ENCODE measurements at places on chromosomes 6 and 20.

DNA sequence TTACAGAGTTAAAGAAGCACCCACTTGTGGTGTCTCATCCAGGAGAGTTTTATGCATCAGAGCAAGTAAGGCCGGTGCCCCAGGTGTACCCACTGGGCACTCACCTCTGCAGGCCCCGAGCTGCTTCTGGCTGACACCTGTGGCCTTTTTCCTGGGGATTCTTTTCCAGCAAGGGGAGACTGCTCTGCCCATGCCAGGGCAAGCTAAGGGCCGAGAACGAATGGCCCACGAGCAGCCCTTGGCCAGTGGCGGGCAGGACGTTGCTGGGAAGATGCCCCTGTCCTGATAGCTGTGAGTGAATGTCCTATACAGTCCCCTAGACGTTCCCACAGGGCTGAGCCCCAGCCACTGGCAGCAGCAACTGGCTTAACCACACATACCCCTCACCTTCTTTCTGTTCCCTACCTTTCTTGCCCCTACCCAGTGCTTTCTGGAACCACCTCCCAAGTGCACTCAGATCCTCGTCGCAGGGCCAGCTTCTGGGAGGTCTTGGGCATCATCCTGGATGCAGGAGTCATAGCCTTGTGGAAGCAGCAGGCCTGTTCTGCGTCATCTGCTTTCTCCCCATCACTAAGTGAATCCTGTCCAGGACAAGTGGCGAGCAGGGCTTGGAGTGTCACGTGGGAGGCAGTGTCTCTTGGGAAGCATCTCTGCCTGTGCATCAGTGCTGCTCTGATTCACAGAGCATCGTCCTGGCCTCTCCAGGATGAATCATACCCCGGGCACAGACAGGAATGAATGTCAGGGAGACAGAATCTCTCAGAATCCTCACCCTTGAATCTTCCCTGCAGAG lies 32.5 kb downstream of the SYNDIG1 start:
- no peak for DNase-seq

DNA sequence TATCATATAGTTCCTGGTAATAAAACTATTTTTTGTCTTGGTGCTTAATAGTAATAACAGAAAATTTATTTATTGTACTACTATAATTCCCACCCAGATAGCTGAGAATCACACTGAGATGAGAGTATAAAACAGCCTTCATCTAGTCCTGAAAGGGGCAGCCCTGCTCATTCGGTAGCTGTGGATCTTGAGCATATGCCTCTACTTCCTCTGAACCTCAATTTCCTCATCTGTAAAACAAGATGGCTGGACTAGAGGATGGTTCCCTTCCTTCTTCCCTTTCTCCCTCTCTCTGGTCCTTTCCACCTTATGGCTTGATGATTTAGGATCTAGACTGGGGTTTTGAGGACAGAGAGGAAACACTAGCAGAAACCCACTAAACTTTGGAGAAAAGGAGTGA lies 15.0 kb downstream of the FKBP5 start:
- DNase-seq, result no peak

- DNase-seq, result no peak
Observed at GRCh38 chr20:4225745-4226144, 210.4 kb upstream of the RNF24 start.

DNA sequence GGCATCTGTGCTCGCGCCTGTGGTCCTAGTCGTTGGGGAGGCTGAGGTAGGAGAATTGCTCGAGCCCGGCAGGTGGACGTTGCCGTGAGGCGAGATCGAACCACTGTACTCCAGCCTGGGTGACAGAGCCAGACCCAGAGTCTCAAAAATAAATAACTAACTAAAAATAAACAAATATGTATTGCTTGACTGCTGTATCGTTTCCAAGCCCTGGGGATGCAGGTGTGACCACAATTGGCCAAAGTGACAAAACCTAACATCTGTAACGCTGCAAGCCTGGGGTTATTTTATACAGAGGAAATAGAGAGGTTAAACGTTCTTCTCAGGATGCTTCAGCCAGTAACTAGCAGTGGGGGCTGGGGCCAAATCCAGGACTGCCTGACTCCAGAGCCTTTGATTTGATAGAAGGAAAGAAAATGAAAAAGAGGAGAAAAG lies 1.9 kb upstream of the SRSF3 start:
- no peak for DNase-seq
